ENCODE measurements at places on chromosomes 5 and 9. TPM values are rescaled to one million over a fixed set of nuclear protein-coding genes. Genes with fewer than 3 reads are reported as not detected.

DNA sequence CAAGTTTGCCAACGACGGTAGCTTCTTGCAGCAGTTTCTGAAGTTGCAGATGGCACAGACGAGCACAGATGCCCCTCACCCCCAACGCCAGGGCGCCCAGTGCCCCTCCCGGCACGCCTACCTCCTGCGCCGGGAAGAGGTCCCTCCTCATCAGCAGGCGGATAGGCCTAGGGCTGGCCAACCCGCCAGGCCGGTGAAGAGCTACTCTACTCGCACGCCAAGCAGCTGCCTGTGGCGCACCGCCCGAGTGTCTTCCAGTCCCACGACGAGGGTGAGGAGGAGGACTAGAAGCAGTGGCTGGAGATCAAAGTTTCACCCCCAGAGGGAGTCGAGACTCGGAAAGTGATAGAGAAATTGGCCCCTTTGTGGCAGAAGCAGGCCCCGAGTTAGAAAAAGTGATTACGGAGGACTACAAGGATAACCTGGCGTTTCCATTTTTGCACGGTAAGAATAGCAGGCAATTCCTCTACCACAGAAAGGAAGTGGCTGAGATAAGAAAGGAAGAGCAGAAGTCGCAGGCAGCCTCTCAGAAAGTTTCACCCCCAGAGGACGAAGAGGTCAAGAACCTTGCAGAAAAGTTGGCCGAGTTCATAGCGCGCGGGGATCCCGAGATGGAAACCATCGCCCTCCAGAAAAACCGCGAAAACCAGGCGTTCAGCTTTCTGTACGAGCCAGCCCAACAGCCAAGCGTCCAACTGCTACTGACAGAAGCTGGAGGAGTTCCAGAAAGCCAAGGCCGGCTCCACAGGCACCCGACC lies 170.4 kb downstream of the HINT1 start:
- DNase-seq, result no peak

The PTBP3 gene
- 129 TPM for total RNA-seq

- no peak for DNase-seq
These were observed 57.9 kb upstream of the FST start for GRCh38 chr5:53422539-53422938.

GRCh38 chr9:76101491-76101890 lies 211.0 kb downstream of the PCSK5 start:
- DNase-seq, result no peak

- DNase-seq, result no peak
These were observed 315.5 kb downstream of the FER start for GRCh38 chr5:109063223-109063622.

DNA sequence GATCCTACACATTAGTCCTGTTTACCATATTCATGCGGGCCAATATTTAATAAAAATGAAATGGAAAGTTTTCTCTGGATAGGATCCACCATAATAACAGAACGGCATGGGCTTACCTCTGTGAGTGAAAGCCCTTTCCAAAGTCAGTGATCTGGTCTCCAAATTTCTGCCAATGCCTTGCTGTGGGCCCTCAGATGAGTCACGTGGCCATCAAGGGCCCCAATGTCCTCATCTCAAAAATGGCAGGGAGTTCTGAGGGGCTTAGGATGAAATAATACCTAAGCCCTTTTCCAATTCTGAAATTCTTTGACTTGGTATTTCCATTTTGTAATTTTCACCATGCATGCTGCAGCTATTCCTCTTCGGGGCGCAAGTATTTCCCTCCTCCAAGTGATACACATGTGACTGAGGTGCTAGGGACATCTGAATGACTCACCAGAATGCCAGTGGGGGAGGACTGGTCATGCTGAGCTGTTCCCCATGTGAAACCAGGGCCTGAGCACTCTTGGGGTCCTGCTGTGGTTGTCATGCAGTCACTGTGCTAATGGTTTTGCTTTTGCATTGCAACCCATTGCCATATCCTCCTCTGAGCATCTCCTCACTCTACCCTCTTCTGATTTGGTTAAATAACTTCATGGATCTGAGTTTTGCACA lies 35.0 kb downstream of the ITK start:
- DNase-seq, result no peak

GRCh38 chr9:84499969-84500582 lies 159.5 kb upstream of the SLC28A3 start:
- DNase-seq, result no peak

The DMRT2 gene
- total RNA-seq, result 22.5 TPM

DNA sequence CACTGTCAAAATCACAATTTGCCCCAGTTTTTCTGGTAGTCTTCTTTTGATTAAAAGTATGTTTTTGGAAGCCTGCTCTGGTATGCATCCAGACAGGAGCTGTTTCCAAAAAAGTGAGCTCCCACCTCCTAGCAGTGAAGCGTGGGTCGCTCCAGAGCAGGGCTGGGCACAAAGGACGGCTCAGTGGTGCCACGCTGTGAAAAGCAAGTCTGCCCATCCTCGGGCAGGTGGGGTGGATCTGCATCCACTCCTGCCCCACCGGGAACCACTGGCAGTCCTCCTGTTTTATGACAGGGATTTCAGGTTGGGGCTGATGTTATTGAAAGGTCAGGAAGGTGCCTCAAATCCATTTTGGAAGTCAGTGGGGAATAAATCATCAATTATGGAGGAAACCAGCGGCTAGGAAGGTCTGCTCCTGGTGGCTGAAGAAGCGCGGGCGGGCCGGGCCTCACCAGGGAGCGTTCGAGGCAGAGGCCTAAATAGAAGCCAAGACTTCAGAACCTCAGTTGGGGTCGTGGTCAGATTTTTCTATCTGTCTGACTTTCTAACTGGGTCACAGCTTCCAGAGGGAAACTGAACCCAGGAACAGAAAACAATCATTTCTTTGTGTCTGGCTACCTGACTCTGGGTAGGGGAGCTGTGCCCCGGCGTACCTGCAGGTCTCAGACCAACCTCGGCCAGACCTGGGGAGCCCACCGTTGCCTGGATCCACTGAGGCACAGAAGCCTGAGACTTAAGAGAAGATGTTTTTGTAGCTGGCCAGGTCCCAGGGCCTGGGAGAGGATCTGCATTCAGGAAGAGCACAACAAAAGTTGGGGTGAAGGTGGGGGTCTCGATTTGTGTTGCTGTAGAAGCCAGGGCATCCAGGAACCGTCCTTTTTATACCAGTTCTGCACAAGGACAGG lies 168.1 kb downstream of the PAX5 start:
- no peak for DNase-seq

GRCh38 chr5:32814141-32814540 lies 103.0 kb downstream of the NPR3 start:
- DNase-seq, result no peak

GRCh38 chr5:149237662-149238061 lies 34.0 kb upstream of the AFAP1L1 start:
- no peak for DNase-seq

- DNase-seq, result no peak
These were observed 111.2 kb downstream of the LRRC70 start for GRCh38 chr5:62689599-62690368.

DNA sequence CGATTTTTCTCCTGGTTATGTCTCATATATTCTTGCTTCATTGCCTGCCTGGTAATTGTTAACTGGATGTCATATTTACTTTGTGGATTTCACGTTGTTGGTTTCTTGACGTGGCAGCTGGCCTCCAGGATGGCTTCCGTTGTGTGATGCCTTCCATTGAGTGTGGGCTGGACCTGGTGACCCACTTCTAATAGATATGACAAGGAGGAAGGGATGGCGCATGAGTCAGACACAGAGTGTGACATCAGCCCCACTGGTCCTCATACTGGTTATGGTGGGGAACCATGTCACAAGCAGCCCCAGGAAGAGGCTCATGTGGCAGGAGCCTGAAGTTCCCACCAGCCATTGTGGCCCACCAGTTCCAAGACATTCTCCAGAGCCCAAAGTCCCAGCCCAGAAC lies 6.4 kb upstream of the PAEP start:
- DNase-seq, result no peak

- DNase-seq, result no peak
These were observed 31.5 kb downstream of the LNPEP start for GRCh38 chr5:96967400-96967799.

DNA sequence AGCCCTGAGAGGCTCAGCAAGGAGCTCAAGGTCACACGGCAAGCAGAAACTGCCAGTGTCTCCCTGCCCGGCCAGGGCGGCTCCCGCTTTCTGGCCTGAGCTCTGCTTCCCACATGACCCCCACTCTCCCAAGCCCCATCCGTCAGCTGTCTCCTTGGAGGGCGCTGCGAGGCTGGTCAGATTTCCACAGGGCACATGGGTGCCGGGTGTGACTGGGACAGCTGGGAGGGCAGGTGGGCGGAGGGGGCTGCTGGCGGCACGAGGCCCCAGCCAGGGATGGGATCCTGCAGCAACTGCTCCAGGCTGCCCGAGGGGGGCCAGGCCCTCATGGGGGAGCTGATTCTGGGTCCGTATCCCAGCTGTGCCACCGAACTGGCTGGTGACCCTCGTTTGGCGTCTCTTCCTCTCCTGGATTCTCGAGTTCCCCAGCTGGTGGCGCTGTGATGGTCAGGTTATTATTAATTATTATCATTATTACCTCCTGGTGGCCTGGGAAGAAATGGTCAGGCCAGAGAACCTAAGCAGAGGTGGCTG lies 12.9 kb upstream of the WDR38 start:
- DNase-seq, result no peak

The LCN15 gene
- not detected for total RNA-seq
